ENCODE measurements at places on chromosomes 12 and 14.

DNA sequence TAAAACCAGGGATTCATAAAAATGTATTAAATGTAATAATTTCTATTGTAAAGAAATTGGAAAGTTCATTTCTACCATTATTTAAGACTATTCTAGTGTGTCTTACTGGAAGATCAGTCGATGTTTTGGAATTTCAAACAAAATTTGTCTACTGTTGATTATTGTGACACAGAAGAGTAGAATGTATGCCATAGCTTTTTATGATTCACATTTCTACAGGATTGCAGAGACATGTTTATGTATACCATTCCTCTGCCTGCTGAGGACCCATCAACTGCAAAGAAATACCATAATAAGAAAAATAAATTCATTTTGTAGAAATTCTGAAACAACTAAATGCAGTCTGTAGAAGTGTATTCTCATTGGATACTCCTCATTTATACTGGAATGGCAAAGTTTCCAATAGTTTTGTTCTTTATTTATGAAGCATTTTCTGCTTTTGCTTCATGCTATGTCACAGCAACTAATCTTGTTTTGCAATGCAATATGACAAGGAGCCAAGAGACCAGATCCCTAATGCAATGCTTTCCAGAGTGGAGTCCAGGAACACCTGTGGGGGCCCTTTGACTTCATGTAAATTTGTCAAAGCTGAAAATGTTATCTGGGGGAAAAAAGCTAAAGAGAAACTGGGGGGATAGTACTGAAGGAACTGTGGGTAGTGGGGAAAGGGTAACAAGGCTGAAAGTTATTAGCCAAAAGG, 172.9 kb upstream of the LRIG3 start:
- DNase-seq: no peak

GRCh38 chr14:103546652-103547454, 15.6 kb downstream of the BAG5 start:
- peak; percentile 95 for DNase-seq

- no peak for DNase-seq
Observed at GRCh38 chr12:121926874-121927706, 8.7 kb downstream of the CFAP251 start.

DNA sequence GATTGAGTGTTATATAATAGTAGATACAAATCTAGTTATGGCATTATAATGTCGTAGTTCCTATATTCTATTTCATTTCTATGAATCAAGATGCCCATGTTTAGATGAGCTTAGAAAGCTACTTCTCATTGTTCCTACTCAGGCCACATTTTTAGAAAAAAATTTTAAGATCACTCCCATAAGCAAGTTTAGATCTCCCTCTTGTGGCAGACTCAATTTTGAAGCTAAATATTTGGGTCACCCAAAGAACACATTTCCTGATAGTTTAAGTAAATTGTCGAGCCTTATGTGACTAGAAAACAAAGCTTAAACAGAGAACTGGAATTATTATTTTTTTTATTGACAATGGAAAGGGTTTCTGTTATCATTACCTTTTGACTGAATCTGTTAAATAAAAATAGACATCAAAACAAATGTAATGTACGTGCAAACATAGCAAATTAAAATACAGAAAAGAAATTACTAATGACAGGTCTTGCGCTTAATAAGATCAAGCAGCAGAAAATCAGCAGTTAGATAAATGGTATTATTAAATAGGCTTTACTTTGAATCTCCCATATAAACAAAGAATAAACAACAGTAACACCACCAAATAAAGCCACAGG, 180.2 kb downstream of the ACSS3 start:
- no peak for DNase-seq

GRCh38 chr12:129815846-129816245, 88.0 kb downstream of the TMEM132D start:
- no peak for DNase-seq

DNA sequence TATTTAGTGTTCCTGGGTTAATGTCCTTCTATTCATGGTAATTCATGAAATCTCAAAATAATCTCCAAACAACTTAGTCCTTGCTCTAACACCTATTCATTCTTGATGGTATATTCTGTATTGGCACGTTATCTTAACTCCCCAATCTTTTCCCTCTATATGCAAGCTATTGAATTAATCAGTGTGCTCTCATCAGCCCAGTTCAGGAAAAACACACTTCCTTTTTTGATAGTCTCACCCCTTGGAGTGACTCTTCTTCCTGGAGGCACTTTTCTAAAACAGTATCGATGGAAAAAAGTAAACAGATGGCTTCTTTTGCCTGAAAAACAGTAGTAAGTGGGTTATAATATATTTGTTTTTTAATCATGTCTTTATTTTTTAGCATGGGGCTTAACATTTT, 28.6 kb downstream of the TULP3 start:
- no peak for DNase-seq

DNA sequence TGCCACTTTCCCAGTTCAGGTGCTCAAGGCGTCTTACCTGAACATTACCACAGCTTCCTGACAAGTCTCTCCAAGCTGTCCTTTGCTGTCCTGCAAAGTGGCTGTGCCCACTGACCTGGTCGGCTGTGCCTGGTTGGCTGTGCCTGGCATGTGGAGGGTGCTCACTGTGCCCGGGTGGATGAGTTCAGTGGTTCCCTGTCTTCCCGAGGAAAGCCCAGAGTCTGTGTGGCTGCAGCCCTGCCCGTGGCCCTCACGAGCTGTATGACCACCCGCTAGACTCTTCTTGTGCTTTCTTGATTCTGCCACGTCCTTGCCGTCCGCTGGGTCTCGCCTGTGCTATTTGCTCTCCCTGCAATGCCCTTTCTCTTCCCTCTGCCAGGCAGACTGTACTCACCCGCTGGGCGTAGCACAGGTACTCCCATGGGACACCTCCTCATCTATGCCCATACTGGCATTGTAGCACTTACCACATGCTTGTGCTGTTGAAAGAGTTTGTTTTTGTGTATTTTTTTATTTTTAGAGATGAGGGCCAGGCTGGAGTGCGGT, 95.9 kb downstream of the TSPAN9 start:
- DNase-seq: no peak

DNA sequence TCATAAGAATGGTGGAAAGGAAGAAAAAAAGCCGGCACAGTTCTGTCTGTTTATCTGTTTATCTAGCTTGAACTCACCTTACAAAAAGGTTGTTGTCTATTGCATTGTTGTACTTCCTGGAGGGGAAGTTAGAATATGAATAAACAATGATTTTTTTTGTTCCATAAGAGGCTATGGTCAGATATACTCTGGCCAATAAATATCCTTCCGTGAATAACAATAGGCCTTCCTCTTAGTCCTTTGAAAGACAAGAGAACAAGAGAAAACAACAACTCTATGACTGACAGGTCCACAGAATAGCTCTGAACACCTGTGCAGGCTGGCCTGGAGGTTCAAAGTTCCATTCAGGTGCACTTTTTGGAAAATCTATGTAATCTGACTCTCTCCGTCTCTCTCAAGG, 192.8 kb upstream of the KRR1 start:
- DNase-seq: no peak

- no peak for DNase-seq
Observed at GRCh38 chr14:56809270-56810146, 771 bp downstream of the OTX2 start.

DNA sequence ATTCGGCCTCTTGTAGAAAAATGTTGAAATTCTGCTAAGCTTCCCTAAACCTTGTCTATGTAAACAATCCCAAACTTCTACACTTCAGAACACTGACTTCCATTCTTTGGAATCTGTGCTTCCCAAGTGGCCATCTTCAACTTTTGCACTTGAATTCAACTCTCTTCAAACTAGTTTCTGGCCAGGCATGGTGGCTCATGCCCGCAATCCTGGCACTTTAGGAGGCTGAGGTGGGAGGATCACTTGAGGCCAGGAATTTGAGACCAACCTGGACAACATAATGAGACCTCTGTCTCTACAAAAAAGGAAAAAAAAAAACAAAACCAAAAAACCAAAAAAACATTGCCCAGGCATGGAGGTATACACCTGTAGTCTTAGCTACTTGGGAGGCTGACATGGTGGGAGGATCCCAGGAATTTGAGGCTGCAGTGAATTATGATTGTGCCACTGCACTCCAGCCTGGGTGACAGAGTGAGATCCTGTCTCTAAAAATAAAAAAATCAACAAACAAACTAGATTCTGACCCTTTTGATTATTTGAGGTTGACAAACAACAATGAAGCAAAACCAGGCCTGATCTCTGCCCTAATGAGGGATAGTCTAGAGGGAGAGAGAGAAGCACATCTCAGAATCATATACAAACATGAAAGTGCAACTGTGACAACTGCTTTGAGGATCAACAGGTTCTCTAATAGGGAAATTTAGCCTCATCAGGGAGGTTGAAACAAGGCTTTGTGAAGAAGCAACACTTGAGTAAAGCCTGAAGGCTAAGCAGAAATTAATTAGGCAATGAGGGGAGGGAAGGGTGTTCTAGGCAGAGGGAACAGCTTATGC, 11.6 kb upstream of the C12orf75 start:
- no peak for DNase-seq

GRCh38 chr14:67918838-67919237, 99.3 kb downstream of the RAD51B start:
- no peak for DNase-seq

DNA sequence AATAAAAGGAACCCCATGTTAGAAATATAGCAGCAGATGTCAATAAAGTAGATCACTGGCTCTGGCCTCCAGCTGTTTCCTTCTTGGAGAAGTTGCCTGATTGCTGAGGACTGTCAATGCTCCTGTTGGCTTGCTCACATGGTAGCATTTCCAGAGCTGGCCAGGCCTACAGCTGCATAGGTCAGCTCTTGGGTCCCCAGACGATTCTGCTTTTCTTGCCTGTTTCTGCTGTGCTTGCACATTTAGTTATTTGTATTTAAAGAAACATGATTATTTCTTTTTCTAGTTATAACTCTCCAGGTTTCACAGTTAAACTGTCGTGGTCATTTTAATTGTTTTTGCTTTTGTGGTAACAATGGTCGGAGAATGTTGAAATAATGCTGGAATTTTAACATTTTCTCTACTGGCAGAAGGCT, 7.2 kb downstream of the NAV3 start:
- no peak for DNase-seq

DNA sequence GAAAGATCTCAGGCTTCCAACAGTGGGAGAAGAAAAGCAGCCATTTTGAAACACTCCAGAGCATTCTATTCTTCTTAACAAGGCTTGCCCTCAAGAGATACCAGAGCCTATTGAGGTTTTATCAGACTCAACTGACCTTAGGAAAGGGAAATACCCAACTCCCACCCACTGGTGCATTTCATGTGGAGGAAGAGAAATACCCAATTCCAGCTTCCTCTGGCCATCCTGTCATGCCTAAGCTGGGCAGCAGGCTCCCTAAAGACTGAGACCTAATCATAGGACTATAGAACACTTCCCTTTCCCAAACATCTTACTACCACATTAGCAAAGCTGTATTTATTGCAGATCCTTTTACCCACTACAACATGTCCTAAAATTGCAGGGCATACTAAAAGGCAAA, 164.5 kb downstream of the KIF21A start:
- DNase-seq: no peak

GRCh38 chr14:91732859-91733477, 1.1 kb upstream of the CATSPERB start:
- DNase-seq: no peak

GRCh38 chr12:98232753-98233390, 282.5 kb upstream of the TMPO start:
- no peak for DNase-seq

GRCh38 chr14:101408077-101408831, 153.0 kb upstream of the DIO3 start:
- no peak for DNase-seq

- DNase-seq: no peak
Observed at GRCh38 chr14:101591582-101591981, 30.3 kb downstream of the DIO3 start.

- DNase-seq: no peak
Observed at GRCh38 chr12:21815306-21816062, 41.0 kb upstream of the KCNJ8 start.

DNA sequence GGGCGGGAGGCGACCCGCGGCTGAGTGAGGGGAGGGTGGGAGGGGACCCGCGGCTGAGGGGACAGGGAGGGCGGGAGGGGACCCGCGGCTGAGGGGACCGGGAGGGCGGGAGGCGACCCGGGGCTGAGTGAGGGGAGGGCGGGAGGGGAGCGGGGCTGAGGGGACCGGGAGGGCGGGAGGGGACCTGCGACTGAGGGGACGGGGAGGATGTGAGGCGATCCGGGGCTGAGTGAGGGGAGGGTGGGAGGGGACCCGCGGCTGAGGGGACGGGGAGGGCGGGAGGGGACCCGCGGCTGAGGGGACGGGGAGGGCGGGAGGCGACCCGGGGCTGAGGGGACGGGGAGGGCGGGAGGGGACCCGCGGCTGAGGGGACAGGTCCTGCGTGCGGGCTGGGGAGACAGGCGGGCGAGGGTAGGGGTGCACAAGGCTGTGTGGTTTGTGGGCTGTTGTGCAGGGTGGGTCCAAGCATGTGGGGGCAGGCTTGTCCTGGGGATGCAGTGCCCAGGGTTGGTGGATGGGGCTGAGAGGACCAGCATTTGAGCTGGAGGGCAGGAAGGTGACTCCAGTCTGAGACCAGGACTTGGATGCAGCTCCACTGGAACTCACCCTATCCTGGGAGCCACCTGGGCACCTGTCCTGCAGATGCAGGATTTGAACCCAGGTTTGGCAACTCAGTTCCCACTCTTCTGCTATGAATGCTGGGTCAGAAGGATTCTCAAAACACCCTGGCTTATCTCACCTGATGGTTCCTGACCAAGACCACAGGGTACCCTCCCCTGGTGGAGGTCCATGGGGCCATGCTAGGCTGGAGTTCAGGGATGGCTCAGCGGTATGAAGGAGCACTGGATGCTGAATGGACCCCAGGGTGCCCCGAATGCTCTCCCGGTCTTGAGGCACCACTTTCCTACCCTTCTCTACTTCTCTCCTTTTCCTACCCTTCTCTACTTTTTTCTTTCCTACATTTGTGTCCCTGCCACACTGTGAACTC, 9.4 kb downstream of the PLD4 start:
- peak; percentile 28 for DNase-seq

GRCh38 chr12:104604070-104604994, 147.6 kb downstream of the CHST11 start:
- peak; percentile 79 for DNase-seq

DNA sequence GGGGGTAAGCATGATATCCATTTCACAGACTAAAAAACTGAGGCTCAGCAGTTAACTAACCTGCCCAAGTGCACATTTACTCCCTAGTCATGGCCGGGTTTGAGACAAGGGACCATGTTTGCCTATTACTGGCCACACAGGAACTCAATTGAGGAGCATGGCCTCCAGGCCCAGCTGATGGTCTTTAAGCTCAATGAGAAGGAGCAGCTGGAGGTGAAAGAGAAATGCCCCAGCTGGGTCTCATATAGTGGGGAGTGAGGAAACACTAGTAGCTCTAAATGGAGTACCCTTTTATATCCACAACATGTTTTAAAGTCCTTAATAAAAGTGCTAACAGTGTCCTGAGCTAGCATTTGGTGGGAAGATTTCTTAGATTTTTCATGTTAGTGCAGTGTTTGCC, 1.6 kb downstream of the TDP1 start:
- DNase-seq: no peak
